ENCODE measurements at places on chromosomes 4 and X. TPM values are rescaled to one million over a fixed set of nuclear protein-coding genes. Genes with fewer than 3 reads are reported as not detected.

The STIM2 gene
- polyA plus RNA-seq = 23.9 TPM

The SLC10A4 gene
- polyA plus RNA-seq = not detected

The CT47B1 gene
- not detected for polyA plus RNA-seq

The CT45A5 gene
- polyA plus RNA-seq = not detected

The RENBP gene
- polyA plus RNA-seq = 0.16 TPM

The SLC34A2 gene
- not detected for polyA plus RNA-seq

The GPM6B gene
- 0.67 TPM for polyA plus RNA-seq

The BCLAF3 gene
- 2.8 TPM for polyA plus RNA-seq

The GSX2 gene
- polyA plus RNA-seq = not detected

The HMGB2 gene
- 57.7 TPM for polyA plus RNA-seq

The IL2 gene
- polyA plus RNA-seq = not detected

The MAGEE1 gene
- 0.16 TPM for polyA plus RNA-seq

DNA sequence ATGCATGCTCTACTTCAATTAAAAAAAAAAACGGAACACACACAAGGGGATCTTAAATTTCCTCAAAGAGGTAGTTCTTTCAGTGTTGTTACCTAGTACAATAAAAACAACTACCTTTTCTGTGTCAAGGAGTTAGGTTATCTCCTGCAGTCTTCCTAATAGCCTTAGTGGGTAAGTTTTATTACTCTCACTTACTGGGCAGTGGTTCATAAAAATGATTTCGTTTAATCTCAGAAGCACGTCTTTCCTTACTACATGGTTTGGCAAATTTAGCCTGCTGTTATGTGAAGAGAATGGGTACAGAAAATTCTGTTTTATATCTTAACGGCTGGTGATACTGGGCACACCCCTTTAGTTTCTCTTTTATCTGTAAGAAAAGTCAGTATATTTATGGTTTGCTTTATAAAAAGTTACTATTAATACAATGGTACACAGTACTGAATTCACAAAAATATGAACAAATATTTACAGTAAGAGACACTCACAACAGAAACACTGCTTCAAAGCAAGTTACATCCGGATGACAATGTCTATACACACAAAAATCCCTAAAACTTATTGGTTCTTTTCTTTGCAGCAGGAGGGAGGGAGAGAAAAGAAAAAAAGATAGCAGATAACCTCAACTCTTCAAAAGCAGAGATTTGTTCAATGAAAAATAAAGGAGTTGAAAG, 8.8 kb downstream of the ADH5 start:
- DNase-seq = no peak

GRCh38 chrX:101999644-102000539, 68.1 kb upstream of the ZMAT1 start:
- DNase-seq = no peak

DNA sequence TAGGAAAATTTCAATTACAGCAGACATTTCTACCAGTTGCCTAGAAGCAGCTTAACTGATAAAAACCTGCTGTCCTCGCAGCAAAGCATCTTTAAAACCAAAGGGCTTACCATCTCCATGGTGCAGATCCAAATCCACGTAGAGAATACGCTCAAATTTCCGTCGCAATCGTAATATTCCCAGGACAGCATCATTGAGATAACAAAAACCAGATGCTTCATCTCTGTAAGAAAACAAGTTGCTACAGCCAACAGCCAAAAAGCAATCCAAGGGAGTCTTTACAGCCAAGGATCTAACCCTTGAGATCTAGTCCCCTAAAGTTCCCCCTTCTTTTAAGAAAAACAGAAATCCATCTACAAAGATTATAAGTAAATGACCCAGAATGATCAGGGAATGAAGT, 77.6 kb downstream of the HDAC8 start:
- no peak for DNase-seq

- no peak for DNase-seq
Observed at GRCh38 chr4:177419434-177419833, 22.8 kb downstream of the AGA start.

DNA sequence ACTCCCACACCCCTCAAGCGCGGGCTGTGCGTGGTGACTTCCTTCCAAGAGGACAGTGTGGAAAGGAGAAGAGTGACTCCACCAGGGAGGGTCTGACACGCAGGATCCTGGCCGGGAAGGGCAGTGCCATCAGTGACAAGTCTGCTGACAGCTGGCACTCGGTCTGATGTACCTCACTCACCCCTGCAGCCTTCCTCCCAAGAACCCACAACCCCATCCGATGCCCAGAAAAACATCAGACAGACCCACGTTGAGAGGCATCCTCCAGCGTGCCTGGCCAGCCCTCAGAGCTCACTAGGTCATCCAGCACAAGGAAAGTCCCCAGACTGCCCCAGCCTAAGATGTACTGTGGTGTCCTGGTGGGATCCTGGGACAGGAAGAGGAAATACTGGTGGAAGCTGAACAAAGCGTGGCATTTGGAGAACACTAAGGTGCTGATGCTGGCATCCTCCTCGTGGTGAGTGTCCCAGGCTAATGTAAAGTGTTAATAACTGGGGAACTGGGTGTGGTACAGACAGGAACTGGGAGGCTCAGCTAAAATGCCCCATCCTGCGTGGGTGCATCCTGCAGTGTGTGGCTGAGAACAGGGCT, 200.0 kb upstream of the PSAPL1 start:
- no peak for DNase-seq

DNA sequence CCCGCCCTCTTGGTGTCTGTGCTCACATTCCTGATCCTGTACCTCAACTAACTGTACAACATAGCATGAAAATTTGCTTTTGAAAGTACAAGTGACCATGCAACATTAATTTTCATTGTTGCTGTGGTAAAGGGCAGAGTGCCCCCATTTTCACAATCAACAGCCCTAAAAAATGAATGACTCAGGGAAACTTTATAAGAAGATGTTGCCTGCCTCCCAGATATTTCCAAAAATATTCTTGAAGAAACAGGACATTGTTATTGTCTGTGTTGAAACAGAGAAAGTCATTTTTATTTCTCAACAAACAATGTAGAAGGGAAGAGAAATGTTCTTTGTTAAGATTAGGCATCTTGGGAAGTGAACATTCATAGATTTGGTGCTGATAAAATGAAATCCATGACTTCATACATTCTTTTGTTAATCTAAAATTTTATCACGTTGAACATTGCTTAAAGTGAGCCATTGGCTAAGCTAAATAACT, 113.9 kb upstream of the ANXA3 start:
- DNase-seq = no peak

DNA sequence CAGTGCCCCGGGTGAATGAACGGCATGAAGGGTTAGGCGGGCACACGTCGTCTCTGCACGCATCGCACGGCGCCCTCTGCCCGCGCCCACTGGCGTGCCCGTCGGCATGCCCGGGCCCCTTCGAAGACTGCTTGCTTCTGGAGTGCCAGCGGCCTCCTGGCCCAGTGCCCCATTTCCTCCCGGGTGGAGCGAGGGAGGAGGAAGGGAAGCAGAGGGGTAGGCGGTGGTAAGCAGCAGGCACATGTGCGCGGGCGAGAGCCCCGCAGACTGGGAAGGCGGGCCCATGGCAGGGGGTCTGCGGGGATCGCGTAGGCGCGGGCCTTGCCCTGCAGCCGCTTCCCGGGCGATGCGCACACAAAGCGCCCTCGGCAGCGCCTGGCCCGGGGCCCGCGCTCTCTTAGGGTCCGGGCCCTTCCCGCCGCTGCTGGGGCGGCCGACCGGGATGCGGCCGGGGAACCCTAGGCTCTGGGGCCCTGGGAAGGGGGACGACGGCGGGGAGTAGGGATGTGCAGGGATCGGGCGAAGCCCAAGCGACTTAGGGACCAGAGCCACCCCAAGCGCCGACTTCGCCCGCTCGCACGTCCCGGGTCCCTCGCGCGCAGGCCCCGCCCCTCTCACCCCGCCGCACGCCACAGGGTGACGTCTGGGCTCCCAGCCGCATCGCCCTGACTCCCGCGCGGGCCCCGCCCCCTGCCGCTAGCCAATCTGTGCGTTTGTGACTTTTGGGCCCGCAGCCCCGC, 866 bp upstream of the EMD start:
- DNase-seq = no peak

- no peak for DNase-seq
Observed at GRCh38 chr4:10727140-10727880, 42.7 kb upstream of the CLNK start.

DNA sequence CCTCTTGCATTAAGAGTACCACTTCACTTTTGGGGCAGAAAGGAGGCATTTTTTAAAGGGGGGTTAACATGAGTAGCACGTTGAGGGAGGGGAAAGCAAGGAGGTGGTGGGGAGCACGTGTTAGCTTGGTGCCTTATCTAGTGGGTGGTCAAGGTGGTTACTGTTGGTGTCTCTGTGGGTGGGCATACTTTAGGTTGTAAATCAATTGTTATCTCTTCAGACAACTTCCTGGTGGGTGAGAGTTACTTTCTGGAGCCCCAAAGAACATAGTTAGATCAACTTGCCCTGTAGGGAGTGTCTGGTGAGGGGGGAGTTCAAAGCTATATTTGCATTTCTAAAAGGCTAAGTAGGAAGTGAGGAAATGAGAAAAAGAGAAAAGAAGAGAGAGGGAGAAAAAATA, 297.7 kb upstream of the CLNK start:
- DNase-seq = no peak

DNA sequence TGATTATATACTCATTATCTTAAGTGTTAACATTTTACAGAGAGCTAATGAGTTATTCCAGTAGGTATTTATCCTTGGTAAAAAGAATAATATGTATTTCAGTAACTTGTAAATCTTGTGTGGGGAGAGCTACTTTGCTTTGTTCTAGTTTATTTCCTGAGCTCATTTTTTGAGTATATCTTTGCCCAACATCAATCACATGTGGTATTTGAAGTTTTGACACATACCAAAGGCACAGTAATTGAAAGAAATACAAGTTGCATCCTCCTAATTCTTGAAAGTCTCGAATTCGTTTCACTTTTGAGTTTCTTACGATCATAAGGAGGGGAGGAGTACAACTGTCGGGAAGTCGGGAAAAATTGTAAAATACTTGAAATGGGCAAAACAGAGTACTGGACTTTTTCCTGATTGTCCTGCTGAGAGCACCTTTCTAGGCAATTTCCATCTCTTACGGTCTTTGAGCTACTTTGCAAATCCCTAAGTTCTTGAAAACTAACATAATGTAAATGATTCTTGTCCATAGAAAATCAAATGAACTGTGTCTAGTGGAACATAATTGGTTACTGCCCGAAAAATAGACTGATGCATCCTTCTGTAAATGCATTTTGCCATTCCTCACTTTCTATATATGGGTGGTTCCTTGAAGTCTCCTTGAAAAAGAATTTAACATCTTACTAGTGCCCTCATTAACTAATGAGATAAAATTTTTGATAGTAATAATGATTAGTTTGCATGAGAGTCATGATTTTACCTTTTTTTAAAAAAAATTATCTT, 20.6 kb downstream of the CLTRN start:
- no peak for DNase-seq

DNA sequence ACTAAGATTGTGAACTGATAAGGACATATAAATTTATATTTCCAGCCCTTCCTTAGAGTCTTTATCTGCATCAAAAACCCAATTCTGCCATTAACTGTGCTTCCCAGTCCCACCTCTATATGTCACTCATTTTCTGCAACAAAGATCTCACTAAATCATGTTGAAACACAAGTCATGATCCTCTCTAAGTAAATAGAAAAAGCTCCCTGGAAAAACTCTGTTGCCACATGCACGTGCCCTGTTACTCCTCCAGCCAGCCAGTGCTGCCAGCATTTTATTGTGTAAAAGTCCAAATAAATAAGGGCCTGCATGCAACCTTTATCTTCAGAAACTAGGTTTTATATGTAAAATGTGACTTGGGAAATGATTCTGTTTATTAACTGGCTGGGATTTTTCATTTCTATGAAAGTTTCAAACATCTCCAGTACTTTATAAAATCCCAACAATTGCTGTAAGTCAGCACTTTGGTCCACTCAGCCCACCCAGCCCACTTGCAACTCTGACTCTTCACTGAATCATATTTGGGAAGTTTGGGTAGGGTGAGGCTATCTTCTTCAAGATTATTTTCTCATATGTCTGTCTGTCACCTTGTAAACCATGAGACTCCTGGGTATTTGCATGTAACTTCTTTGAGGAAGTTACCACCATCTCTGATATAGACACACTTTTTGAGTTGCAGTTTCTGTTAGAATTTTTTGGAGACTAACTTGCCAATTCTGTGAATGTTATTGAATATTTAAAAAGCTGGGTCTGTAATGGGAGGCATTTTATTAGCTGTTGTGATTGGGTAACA, 40.0 kb upstream of the SMARCA5 start:
- DNase-seq = no peak

DNA sequence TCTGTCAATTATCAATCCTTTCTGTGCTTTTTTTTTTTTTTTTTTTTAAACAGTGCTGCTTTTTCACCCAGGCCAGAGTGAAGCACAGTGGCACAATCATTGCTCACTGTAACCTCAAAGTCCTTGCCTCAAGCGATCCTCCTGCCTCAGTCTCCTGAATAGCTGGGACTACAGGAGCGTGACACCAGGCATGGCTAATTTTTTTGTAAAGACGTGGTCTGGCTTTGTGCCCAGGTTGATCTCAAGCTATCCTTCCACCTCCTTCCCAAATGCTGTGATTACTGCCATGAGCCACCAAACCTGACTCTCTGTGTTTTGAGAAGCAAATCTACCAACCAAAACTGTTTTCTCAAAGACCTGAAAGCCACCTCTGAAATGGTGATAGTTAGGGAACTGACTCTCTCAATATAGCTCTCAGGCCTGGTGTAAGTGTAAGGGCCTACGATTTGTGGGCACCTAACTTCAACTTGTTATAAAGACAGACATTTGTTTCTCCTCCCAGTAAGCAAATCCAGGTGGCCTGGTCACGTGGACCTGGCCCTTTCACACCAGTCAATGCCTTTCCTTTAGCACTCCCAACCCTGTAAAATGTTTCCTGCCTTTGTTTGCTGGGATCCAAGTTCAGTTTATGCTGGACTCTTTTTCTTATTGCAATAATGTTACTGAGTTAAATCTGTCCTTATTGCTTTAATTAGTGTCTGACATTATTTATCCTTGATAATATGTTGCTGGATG, 2015.9 kb downstream of the PCDH7 start:
- no peak for DNase-seq

DNA sequence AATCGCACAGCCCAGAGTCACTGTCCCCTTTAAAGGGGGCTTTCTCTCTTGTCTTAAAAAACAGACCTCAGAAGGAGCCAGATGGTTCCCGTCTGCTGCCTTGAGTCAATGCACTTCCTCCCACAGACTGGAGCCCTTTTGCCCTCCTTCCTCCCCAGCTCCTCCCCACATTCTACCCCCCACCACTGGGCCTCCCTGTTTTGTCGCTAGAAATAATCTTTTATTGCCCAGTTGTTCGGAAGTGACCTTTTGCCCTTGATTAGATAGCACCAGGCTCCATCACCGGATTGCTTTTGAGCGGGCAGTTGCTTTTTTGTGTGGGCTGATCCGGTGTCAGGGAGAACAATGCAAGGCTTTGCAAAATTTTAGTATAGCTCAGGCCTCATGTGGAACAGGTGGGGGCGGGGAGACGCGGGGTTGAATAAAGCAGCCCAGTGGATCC, 47.7 kb downstream of the SPRY1 start:
- DNase-seq = no peak

GRCh38 chrX:16836371-16836770, 33.8 kb downstream of the RBBP7 start:
- no peak for DNase-seq
